ENCODE measurements at places on chromosomes 1 and 21. TPM values are rescaled to one million over a fixed set of nuclear protein-coding genes. Genes with fewer than 3 reads are reported as not detected.
A peak's percentile ranks its signal among the peaks of the same experiment; 100 is the strongest.

GRCh38 chr1:168507231-168507630 lies 36.6 kb downstream of the XCL2 start:
- DNase-seq, result no peak

- DNase-seq, result no peak
These were observed at the start of gene RPS6KA1 for GRCh38 chr1:26529655-26530409. Gene RPS6KA1, plus strand, starts transcription at chr1:26529761. Its CDS starts 160 bp downstream, at chr1:26529921.

The PRCC gene
- total RNA-seq, result 39.1 TPM

- no peak for DNase-seq
These were observed 28.3 kb downstream of the ROR1 start for GRCh38 chr1:63802109-63802508.

The MIER1 gene
- 43.2 TPM for total RNA-seq

DNA sequence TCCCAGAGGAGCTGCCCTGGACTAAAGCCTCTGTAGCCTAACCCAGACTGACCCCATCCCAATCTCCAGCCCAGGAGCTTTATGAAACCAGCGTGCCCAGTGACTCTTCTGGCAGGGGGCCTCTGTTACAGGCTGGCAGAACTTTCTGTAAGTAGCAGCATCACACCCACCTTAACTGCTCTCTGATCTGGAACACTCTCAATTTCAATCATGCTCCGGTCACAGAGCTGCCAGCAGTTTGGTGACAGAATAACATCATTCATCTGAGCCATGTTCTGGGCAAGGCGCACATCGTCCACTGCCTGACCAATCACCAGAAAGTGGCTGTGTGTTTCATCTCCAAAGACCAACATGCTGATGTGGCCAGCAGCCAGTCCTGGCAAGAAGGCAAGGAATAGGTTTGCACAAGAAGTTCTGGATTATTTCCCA lies 14.7 kb downstream of the ADCY10 start:
- DNase-seq, result peak; percentile 68

The TPTE gene
- total RNA-seq, result not detected

- no peak for DNase-seq
These were observed 4.0 kb upstream of the PDE9A start for GRCh38 chr21:42649122-42650032.

The IFNAR1 gene
- 22.7 TPM for total RNA-seq

The ZNF326 gene
- 34.1 TPM for total RNA-seq

The RIIAD1 gene
- not detected for total RNA-seq

The SLFNL1 gene
- total RNA-seq, result 0.60 TPM

GRCh38 chr1:231517076-231517475 lies 11.4 kb upstream of the TSNAX start:
- no peak for DNase-seq

DNA sequence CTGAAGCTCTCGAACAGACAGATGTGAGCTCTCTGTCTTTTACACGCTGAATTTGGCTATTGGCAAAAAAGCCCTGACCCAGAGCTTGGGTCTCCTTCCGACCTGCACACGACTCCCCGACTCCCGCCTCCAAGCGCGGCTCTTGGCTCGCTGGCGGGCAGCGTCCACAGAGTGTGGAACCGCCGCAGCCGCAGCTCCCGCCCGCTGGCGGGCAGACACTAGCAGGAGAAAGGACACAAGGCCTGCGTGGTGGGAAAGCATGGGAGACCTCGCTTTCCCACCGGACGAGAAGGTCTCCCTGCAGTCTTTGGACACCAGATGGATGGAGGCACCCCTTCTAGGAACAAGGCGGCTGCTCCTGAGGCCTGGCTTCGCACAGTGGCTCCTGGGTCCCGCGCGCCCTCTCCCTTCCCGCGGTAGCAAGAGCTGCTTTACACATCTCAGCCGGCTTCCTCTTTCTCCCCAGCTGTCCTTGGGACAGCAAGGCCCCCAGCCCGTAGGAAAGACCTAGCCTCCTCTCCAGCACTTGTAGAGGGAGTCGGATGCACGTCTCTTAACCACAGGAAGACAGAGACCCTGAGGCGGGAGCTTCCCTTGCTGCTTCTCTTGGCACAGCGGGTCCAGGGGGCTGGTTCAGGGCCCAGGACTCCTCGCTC lies 92.1 kb downstream of the PRKAB2 start:
- DNase-seq, result no peak

DNA sequence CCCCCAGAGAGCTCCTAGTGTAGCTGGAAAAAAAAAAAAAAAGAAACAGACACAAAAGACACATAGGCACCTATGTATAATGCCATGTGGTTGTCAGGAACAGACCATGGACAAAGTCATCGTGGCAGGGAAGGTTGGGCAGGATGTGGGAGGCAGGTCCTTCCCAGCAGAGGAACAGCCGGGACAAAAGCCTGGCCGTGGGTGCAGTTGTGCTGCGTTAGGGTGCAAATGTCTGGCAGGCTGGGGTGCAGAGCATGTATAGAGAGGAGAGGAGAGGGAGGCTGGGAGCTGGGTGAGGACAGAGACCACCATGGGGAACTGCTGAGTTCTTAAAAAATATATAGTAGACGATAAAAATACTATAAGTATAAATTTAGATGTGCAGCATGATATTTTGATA lies 125.7 kb upstream of the C1orf174 start:
- no peak for DNase-seq

Data from suprapubic skin (tissue), 4 donors.